ENCODE measurements at places on chromosomes 3 and 15.

DNA sequence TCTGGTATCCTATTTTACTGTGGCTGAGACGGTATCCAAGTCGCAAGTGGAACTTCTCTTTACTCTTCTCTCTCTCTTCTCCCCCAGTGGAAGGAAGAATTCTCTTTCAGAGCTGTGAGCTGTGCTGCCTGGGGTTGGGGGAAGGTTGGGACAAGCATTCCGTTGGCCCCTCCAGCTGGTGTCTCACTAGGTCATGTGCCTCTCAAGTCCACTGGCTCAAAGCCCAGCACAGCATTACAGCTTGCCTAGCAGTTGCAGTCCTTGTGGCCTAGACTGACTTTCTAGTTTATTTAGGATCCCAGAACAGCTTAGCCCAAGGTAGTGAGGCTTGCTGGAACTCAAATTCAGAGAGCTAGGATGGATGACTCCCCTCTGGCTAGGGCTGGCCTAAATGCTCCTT lies 76.1 kb upstream of the SPATA16 start:
- no peak for DNase-seq

DNA sequence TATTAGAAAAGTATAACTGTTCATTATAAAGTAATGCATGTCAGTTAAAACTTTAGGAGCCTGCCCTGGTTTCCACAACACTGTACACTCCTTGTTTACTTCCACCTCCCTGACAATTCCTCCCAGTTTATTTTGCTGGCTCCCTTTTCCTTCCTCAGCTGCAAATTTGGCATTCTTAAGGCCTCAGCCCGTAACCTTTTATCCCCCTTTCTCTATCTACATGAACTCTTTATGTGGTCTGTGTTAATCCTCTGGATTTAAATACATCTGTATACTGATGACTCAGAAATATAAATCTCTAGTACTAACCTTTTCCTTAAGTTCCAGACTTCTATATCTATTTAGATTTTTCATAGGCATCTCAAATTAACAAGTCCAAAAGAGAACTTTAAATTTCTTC lies 143.6 kb downstream of the OTOL1 start:
- no peak for DNase-seq

DNA sequence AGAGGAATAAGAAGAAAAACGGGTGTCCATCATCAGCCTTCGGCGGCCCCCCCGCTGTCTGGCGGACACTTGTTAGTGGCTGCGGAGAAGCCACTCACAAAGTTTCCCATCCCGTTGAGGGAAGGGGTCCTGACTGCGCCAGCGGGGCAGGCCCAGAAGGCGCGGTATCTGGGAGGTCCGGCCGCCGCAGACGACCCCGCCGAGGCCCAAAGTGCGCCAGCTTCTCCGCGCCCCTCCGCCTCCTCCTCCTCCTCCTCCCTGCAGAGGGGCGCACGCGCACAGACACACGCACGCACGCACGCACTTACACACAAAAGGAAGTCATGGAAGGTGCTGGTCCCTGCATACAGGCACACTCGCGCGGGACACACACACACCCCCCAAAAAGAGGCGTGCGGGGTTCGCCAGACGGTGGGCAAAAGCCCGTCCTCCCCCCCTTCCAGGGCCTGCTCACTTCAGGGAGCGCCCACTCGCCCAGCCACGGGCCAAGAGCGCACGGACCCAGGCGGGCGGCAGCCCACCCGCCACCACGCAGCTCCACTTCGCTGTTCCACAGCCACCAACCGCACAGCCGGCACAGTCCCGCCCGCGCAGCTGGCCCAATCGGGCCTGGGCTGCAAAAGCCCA lies 18.0 kb downstream of the ZNF148 start:
- DNase-seq, result no peak

DNA sequence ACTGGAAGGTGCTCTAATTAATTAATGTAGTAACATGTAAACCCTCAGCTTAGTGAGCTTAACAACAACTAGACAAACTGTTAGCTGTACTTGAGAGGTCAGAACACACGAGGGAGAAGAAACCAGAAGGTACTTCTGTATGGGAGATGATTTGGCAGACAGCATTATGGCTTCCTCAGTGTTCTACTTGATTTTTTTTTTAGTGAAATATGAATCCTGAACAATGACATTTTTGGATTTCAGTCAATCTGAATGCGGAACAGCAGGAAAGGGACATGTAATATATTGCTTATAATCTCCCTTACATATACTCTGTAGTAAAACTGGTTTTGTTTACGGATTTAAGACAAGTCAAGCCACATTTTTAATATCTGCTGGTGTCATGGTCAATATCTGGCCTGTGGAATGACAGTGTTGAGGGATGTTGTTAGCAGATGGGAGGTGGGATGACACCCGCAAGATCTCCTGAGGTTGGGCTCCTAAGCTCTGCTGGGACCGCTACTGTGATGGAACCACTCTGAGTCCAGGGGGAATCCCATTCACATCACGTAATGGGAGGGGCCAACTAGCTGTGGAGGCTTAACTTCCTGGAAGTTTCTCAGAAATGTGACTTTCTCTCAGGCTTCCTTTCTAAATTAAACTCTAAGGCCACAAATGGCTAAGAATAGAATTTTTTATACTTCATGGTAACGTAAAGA lies 18.7 kb downstream of the TNFAIP8L3 start:
- no peak for DNase-seq

DNA sequence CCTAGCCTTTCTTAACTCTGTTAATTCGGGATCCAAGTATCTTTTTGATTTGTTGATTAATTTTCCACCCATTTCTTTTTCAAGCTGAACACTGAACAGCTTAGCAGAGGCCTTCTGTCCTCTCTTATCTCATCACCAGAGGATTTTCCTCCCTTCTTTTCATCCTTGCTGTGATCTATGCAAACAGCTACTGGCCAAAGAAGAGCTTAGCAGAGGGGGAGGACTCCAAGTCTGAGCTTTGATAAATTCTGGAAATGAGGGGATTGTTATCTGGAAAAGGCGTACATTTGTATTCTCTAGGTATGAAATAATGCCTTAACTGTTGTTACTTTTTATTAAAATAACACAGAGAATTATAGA lies 13.4 kb downstream of the DZIP3 start:
- no peak for DNase-seq

- no peak for DNase-seq
Measured at GRCh38 chr3:192038726-192039125, 577.8 kb downstream of the PYDC2 start.

- DNase-seq, result no peak
Measured at GRCh38 chr3:64046996-64047594, 23.8 kb upstream of the PSMD6 start.

- DNase-seq, result no peak
Measured at GRCh38 chr3:196378146-196378841, 40.1 kb upstream of the TM4SF19 start.

- no peak for DNase-seq
Measured at GRCh38 chr3:181633556-181633955, 78.2 kb upstream of the SOX2 start.

DNA sequence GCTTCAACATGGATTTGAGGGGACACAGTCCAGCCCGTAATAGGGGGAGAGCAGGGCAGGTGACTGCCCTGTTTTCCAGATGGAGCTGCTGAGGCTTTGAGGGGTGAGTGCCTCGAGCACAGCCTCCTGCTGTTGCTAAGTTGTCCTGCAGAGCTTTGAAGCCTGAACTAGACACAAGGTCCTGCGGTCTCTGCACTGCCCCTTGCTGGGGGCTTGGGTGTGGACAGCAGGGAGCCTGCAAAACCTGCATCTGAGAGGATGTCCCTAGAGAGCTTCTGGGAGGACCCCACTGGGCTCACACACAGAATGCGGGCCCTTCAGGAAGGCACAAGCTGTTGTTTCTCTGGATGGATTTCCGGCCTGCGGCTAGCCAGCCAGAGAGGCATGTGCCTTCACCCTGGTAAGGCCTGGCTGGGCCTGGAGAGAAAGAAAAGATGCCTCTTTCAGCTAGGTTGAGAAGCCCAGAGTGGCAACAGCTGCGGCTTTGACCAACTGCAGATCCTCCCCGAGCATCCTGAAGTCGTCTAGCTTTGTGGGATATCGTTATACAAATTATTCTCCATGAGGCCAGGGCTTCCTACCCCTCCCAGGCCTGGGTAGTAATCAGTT lies 226.2 kb downstream of the SLCO3A1 start:
- DNase-seq, result no peak

- no peak for DNase-seq
Measured at GRCh38 chr3:28745436-28745835, 396.8 kb upstream of the AZI2 start.

- DNase-seq, result no peak
Measured at GRCh38 chr3:11591002-11591355, 52.7 kb downstream of the VGLL4 start.

DNA sequence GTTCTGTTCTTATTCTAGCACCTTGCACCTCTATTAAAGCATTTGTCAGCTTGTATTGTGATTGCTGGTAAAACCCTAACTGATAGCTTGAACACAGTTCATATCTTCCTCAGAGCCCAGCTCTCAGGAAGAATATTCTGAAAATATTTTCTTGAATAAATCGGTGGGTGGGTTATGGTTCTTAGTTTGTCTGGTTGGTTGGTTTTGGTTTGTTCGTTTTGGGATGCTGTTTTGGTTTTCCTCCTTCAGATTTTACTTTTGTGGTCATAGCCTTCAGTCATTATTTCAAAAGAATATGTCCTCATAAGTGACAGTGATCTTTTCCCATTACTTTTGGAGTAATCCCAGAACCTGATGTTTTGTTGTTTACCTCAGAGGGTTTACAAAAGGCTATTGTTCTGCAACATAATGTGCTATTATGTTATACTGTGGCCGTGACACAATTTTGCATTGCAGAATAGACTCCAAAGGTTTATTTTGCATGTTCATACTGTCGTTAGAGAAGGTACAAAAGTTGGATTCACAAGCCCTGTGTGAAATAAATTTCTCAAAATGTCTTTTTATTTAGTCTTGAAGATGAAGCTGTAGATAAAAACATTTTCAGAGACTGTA lies 2.7 kb upstream of the TMEM87A start:
- DNase-seq, result peak; percentile 46

- no peak for DNase-seq
Measured at GRCh38 chr15:68304589-68305337, 27.2 kb downstream of the FEM1B start.

- DNase-seq, result no peak
Measured at GRCh38 chr3:4995500-4996053, 16.3 kb downstream of the BHLHE40 start.

- DNase-seq, result no peak
Measured at GRCh38 chr3:120604382-120604781, 8.2 kb downstream of the NDUFB4 start.

- DNase-seq, result no peak
Measured at GRCh38 chr3:168093790-168094189, 1.9 kb downstream of the GOLIM4 start.

DNA sequence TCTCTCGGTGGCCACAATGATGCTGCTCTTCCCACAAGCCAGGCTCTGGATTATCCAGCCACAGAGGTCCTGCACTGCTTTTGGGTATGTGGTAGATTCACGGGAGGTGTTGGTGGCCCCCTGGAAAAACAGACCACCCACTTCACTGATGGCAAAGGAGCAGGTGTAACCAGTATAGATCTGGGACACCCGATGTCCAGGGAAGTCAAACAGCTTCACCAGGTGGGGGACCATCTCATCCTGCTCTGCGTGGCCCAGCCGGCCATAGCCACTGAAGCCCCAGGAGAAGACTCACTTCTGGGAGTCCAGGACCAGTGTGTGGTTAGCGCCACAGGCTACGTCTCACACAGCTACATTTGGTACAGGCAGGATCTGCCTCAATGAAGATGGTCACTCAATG lies 62.6 kb downstream of the CHCHD6 start:
- no peak for DNase-seq

DNA sequence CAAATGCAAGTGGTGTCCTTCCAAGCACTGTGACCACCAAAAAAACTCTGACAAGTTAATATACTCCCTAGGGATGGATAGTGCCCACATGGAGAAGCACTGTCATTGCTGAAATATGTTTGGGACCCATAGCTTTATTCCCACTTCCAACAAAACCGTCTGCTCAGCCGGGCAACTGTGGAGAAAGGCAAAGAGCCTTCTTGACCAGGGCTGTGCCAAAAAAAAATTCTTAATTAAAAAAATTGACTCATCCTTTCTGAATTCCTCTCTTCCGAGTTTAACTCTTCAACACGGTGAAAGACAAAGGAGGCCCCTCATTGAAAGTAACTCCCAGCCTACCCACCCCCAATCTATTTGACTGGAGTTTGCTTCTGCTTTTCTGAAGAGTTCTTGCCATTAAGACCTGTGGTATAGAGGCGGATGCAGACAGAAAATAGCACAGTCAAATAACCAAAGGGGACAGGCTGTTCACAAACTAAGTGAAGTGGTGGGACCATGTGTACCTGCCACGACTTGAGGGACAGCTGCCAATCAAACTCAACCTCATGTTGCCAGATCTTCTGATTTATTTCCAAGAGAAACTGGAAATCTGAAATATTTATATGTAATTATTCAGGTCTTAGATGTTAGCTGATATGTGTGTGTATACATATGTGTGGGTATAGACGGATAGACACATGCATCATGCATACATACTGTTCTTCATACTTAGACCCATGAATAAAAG lies 135.4 kb upstream of the PFN2 start:
- no peak for DNase-seq

GRCh38 chr3:97958396-97958795 lies 13.8 kb downstream of the RIOX2 start:
- no peak for DNase-seq

DNA sequence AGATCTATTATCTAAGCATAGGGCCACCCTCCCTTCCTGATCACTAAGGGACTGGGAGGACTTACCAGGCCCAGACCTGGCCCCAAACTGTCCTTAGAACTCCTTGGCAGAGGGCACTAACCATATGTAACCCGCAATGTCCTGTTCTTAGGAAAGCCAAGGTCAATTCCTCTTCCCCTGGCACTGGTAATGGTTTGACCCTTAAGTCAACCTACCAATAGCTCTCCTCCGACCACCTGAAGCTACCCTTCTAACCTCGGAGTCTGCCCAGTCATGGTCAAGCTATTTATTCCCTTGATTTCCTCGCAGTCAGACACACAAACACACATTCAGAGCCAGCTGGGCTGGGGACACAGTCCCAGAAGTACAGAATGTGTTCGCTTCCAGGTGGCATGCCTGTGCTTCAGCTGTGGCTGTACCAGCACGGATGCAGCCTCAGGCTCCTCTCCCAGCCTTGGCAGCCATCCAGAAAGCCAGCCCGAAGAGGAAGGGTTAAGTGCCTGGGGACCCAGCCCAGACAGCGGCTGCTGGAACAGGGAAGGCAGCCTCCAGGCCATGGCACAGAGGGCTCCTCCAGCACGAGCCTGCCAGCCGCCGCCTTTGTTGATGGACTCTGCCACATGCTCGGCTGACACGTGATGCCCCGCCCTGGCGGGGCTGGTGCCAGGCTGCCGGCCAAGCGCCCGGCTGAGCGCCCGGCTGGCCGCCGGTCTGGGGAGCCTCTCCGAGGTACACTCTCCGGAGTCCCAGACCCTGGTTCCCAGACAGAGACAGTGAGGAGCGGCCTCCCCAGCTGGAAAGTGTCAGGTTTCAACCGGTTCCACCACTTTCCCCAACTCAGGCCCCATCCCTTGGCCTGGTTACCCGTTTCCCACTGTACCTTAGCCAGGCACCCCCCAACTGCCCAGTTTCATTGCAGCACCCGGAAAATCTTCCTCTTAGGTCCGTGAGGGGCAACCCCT lies 5.5 kb downstream of the BMF start:
- peak; percentile 83 for DNase-seq

DNA sequence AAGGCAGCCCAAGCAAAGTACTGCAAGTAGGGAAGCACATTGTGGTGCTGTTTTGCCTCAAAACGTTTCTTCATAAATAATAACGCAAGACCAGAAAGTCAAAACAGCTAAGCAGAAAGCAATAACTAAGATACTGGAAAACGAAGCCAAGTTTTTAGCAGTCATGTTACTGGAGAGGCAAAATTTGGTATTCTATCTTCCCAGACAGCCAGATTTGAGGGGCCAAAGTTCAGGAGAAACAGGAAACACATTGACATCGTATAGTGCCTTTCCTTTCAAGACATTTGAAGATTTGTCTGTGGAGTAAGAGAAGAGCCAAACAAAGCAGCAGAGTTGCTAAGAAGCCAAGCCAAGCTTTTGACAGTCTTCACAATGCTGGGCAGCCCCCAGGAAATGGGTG lies 843.6 kb upstream of the NECTIN3 start:
- DNase-seq, result no peak
